Prostate gland (tissue), 2 donors: ENCODE measurements at places on chromosomes 7 and 10. TPM values are rescaled to one million over a fixed set of nuclear protein-coding genes. Genes with fewer than 3 reads are reported as not detected.

Gene PRKAR2B
- total RNA-seq: 12.4 TPM

Gene COL28A1
- 6.2 TPM for total RNA-seq

Gene VAX1
- not detected for total RNA-seq

Gene CYP2C19
- total RNA-seq: not detected

Gene ATP6V0A4
- total RNA-seq: 1.2 TPM

Gene ABCC2
- 0.74 TPM for total RNA-seq

Gene ZNF853
- total RNA-seq: 16.5 TPM

Gene CRTAC1
- total RNA-seq: 3.8 TPM

Gene AP1S1
- total RNA-seq: 47.2 TPM

Gene PTPRZ1
- 4.4 TPM for total RNA-seq

Gene CDK1
- 5.3 TPM for total RNA-seq

Gene PSD
- total RNA-seq: 10.9 TPM

Gene PNLIPRP1
- not detected for total RNA-seq

Gene DENND2A
- total RNA-seq: 9.2 TPM

Gene CUZD1
- 0.23 TPM for total RNA-seq

Gene TECPR1
- 62.7 TPM for total RNA-seq

DNA sequence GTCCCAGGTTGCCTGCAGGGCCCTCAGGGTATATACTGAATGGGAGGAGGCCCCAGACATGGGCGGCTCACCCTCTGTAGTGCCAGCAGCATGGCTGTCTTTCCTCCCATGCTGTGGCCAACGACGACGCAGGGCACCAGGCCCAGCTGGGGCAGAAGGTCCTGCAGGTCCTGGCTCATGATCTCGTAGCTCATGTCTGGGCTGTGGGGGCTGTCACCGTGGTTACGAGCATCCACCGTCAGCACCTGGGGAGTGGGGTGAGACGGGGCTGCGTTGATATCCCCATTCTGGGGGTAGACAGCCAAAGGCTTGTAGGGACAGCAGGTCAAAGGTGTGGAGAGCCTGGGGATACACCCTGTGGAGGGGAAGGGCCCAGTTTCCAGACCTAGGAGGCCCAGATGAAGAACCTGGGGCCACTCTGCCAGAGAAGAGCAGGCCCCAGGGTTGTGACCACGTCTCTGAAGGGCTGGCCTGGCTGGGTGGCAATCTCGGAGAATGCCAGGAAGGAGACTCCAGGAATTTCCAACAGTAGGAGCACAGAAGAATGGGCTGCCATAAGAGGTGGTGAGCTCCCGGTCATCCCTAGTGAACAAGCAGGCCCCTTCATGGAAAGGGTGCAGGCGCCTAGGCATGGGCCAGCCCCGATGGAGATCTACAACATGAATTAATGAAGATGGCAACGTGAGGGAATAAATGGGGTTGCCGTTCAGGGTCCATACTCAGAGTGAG lies 947 bp downstream of the ABHD11 start:
- DNase-seq: no peak

GRCh38 chr10:124292911-124293615 lies 125.7 kb downstream of the OAT start:
- no peak for DNase-seq

DNA sequence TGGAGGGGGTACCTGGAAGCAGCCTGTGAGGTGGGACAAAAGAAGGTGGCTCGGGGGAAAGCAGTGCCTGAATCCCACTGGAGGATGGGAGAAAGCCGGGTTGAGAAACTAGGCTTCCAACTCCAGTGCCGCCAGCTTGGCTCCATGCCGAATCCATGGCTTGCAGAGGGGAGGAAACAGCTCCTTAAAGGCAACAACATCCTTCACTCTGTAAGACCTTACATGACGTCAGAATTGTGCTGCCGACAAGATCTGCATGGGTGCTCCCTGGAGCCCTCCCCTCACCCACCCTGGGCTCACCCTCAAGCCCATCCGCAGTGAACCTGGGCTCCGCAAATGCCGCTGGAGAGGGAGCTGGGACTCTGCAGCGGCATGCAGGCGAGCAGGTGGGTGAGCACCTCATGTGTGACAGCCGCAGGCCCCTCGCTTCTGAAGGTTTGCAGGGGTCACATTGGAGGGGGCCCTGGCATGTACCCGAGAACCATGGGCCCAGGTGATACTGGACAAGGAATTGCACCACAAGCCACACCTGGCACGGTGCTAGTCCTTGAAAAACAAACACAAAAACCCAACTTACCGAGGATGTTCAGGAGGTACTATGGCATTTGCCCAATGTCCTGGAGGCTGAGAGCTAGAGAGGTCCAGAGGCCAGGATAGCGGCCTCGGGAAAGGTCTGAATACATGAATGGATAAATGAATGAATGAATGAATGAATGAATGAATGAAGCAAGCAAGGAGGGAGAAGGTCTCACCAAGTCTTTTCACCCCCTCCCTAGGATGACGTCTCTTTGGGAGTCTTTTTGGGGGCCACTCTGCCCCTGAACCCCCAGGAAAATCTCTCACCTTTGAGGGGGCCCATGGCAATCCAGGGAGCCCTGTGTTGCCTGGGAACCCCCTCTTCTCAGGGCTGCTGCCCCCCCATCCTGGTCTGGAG lies 238.6 kb upstream of the SHH start:
- no peak for DNase-seq

DNA sequence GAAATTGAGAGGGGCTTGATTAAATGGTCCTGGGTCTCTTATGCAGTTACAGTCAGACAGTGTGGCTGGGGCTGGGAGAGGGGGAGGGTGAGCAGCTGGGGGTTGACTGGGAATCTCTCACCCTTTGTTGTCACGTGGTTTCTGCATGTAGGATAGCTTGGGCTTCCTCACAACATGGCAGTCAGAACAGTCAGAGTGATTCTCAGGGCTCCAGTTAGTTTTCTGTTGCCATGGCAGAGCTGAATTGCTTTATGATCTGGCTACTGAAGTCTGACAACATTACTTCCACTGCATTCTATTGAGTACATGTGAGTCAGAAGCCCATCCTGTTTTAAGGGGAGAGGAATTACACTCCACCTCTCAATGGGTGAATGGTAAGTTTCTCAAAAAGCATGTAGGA lies 102.7 kb downstream of the WDR11 start:
- no peak for DNase-seq

DNA sequence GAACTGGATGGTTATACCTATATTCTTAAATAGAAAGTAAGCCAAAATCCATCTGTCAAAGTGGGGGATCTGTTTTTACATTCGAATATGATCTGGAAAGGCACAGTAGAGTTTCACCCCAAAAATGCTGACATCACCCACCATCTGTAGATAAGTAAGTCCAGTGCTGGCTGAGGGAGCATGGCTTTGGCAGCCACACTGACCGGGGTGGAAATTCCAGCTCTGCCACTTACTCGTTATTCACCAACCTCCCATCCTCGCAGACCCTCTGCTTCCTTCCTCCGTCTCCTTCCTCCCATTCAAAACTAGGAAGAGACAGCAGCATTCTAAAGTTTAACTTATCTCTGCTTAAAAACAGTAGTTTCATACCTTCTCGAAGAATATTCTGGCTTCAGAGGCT lies 84.9 kb upstream of the GATA3 start:
- DNase-seq: no peak

DNA sequence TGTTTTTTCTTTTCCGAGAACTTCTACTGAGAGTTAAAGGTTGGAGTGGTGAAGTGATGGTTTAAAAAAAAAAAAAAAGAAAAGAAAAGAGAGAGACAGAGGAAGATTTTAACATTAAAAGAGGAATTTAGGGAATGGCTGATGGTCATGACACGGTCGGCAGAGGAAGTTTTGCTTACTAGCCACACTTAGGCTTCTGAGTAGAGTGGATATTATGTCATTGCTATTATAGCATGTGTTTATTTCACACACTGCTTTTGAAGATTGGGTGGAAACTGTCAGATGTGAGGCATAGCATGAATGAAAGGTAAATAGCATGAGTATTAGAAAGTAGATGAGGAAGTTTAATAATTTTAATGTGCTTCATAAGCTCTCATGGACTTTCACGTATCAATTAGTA lies 2.5 kb downstream of the KAT6B start:
- DNase-seq: no peak

DNA sequence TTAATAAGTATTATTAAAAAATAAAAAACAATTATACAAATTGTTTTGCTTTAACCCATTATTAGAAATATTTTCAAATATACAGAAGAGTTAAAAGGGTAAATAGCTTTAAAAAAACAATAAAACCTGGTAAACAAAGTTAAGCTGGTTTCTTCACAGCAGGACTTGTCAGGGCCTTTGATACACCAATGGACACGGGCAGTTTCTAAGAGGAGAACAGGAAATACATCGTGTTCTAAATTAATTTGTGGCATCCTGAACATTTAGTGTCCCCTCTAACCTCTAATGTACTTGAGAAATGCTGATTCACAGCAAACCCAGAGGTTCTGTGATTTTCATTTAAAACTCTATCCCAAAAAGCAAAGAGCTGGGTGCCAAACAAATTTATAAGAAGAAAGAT lies 80.8 kb downstream of the RAB11FIP2 start:
- DNase-seq: no peak

- DNase-seq: peak; percentile 51
These were observed 7.4 kb upstream of the RRP12 start for GRCh38 chr10:97408496-97408992.

- DNase-seq: no peak
These were observed 303.6 kb downstream of the MAGI2 start for GRCh38 chr7:79149831-79150230.

GRCh38 chr10:34475786-34476185 lies 339.3 kb downstream of the PARD3 start:
- no peak for DNase-seq

DNA sequence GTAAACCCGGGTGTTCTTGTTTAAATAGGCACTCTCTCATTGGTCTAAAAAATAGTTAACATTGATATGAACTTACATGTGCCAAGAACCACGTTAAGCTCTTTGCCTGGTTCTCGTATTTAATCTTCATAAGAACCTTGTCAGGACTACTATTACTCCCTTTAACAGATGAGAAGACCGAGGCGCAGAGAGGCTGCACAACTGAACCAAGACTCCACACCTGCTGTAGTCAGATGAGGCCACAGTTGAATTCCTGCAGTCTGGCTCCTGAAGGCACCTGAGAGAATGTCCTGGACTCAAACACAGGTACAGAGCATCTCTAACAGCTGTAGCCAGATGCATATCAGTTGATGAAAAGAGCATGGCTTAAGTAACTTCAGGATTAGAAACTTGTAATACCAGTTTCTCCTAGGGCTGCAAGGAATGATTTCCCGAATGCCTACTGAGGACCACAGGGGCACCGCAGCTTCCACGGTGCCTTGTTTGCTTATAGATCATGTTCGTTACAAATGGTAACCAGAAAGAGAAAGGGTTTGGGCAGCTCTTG lies 9.5 kb downstream of the DDC start:
- no peak for DNase-seq

GRCh38 chr7:65225422-65226006 lies 148.1 kb upstream of the ZNF92 start:
- DNase-seq: no peak

DNA sequence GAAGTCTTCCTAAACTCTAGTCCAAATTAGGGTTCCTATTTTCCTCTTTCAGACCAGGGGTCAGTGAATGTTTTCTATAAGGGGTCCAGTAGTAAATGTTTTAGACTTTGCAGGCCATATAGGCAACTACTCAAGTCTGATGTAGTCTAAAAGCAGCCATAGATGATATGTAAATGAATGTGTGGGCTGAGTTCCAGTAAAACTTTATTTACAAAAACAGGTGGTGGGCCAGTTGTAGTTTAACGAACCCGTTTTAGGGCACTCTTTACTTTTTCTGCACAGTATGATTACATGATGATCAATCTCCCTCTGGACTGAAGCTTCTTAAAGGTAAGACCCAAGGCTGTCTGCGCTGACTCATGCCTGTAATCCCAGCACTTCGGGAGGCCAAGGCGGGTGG lies 243.6 kb downstream of the CAMK1D start:
- no peak for DNase-seq

DNA sequence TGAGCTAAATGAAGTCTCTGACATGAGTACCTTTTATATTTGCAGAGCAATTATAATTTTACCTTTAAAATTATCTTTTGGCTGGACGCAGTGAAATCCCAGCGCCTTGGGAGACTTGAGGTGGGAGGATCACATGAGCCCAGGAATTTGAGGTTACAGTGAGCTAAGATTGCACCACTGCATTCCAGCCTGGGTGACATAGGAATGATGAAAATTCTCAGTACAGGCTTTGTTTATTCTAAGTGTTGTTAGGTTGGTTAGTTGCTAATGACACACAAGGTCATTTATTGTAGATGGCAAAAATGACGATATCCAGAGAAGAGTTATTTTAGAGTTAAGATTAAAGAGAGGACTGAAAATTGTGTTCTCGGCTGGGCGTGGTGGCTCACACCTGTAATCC lies 87.6 kb downstream of the XRCC2 start:
- no peak for DNase-seq

DNA sequence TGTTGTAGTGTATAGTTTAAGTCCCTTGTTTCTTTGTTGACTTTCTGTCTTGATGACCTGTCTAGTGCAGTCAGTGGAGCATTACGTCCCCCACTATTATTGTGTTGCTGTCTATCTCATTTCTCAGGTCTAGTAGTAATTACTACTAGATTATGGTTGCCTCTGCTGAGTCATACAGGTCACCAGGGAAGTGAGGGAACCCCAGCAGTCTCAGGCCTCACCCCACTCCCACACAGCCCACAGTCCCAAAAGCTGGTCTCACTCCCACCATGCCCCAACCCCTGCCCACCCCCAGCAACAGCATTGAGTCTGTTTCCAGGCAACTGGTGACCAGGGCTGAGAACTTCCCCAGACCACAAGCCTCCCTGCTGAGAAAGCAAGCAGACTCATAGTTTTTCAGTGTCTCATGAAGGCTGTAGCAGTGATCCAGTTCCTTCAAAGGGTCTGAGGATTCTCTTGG lies 88.0 kb downstream of the PLXDC2 start:
- no peak for DNase-seq

DNA sequence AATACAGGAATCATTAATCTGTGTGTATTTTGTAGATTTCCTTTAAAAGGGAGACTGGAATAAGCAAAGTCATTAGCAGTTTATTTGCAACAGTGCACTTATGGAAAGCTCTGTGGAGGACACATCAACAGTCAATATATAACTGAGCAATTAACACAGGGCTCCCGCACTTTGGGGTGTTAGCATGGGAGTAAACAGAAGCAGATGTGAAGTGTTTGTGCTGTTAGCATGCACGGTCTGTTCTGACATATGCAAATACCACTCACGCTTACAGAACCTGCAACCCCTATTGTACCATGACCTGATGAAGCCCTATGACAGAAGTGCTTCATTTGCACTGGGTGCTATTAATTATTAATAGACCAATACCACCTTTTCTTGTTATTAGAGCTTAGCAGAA lies 118.9 kb downstream of the PPP1R3A start:
- no peak for DNase-seq

- no peak for DNase-seq
These were observed 161.0 kb downstream of the RNF216 start for GRCh38 chr7:5620459-5620881.

- DNase-seq: no peak
These were observed 46.3 kb downstream of the PITRM1 start for GRCh38 chr10:3126249-3126648.

DNA sequence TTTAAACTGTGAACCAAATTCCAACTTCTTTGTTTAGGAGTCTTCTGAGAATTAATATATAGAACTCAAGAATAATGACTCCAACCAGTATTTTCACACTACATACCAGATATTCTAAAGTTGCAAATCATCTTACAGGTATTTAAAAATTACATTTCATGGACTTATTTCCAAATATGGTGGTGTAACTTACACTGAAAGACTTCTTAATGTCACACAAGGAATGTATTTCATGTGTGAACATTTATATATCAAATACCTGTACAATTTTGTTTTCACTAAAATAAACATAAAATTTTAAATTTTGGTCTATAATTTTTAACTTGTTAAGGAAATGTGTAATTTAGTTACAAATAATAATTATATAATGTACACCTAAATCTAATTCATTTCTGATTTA lies 2.6 kb upstream of the CDK6 start:
- DNase-seq: no peak

GRCh38 chr10:50316174-50316573 lies 64.9 kb upstream of the ASAH2 start:
- DNase-seq: no peak
